Breast epithelium (tissue), 4 donors: ENCODE measurements at places on chromosomes 7 and 10.

GRCh38 chr10:95788830-95789229 is 32.9 kb downstream of the ENTPD1 start:
- DNase-seq = no peak

DNA sequence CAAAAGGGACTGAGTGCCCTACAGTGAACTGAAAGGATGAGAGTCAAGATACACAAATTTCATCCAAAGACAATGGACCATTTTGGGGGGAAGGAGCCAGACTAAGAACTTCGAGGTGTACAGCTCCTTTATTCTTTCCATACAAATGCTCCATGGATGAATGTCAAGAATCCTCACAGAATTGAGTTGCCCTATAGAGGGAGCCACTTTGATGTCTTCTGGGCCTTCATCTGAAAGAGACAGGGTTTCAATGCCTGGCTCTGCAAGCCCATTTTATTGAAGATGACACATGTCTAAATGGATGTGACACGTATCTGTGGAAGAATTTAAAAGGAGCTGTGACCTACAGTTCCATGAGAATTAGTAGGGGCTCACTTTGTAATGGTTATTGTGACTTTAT is 32.0 kb upstream of the NRG3 start:
- no peak for DNase-seq

GRCh38 chr10:72011976-72012512 is 47.8 kb downstream of the CHST3 start:
- DNase-seq = no peak

GRCh38 chr10:3548702-3549101 is 236.3 kb downstream of the KLF6 start:
- no peak for DNase-seq

DNA sequence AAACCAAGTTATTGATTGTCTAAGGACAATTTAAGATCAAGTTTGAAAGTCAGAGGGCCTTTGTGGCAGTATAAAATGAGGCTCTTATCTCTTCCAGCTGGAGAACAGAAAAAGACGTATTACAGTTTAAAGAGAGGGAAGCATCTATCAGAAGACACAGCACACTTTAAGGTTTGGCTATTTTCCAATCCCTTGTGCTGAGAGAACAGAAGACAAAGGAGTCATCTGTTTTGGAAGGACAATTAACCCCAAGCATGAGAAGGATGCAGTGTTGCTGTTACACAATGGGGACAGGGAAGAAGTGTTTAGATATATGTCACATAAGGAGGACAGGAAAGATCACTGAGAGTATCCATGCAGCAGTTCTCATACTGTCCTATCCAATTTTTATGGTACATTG is 1224.2 kb upstream of the SORCS1 start:
- DNase-seq = no peak

DNA sequence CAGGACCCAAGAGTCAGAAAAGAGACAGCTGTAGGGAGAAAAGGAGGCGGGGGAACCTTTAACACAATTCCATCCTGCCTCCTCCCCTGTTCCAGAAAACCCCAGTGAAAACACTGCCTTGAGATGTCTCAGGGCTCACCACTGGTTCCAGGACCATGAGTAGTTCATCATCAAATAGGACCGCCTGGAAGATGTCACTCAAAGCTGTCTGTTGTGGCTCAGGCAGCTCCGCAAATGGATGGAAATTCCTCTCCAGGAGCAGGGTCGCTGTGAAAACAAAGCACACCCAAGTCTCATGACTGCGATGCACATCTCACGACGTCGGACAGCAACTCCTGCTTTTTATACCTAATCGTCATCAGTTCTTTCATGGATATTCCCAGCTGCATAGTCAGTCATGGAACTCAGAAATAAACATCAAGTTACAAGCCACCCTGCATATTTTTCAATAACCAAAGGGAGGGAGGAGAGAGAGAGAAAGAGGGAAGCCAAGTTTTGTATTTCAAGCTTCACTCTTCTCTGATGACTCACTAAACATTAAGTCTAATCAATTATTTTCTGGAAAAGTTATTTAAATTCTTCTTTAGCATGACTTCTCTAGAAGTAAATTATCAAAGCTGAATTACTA is 49.2 kb downstream of the GSDME start:
- no peak for DNase-seq
